GM23338 (cell line): ENCODE measurements at places on chromosomes 16 and 17. TPM values are rescaled to one million over a fixed set of nuclear protein-coding genes. Genes with fewer than 3 reads are reported as not detected.

GRCh38 chr17:35374766-35375344 lies 1.4 kb upstream of the SLFN11 start:
- no peak for DNase-seq

The CFAP97D1 gene
- 0.07 and 0.12 TPM in 2 replicates for total RNA-seq

- DNase-seq, result no peak
These were observed 541 bp upstream of the RBBP6 start for GRCh38 chr16:24538756-24539294.

GRCh38 chr16:79151-80054 lies 1.4 kb downstream of the MPG start:
- DNase-seq, result no peak

The GINS2 gene
- total RNA-seq, result 35.0 and 40.5 TPM in 2 replicates

- DNase-seq, result no peak
These were observed 245.9 kb downstream of the XYLT1 start for GRCh38 chr16:17224879-17225281.

The ABCC12 gene
- total RNA-seq, result not detected in 2 replicates

DNA sequence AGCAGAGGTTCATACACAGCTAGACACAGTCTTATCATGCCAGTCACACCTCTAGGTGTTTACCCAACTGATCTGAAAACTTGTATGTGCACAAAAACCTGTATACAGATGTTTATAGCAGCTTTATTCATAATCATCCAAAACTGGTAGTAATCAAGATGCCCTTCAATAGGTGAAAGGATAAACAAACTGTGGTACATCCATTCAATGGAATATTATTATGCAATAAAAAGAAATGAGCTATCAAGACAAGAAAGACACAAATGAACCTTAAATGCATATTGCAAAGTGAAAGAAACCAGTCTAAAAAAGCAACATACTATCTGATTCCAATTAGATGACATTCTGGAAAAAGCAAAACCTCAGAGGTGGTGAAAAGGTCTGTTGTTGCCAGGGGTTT lies 47.6 kb upstream of the CNEP1R1 start:
- no peak for DNase-seq

- DNase-seq, result peak; percentile 48
These were observed 855 bp upstream of the MEOX1 start for GRCh38 chr17:43662413-43663141.

DNA sequence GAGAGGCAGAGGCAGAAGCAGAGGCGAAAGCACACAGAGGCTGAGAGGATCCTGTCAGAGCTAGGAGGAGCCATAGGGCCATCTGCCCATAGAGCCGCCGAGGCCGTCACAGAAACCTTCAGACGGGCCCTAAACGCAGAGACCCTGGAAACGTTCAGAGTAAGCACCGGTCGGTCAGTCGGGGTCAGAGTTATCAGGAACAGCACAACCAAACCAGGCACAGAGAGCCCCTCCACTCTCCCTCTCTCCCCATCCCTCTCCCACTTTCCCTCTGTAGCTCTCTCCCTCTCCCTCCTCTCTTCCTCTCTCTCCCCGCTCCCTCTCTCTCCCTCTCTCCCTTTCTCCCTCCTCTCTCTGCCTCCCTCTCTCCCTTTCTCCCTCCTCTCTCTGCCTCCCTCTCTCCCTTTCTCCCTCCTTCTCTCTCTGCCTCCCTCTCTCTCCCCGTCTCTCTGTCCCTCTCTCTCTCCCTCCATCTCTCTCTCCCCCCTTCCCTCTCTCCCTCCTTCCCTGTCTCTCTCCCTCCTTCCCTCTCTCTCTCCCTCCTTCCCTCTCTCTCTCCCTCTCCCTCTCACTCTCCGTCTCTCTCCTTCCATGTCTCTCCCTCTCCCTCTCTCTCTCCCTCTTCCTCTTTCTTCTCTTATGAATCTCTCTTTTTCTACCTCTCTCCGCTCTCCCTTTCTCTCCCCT lies 138.9 kb downstream of the C16orf95 start:
- DNase-seq, result peak; percentile 35

GRCh38 chr17:10803830-10804475 lies at the start of gene TMEM238L:
Gene TMEM238L (minus strand): TSS chr17:10804099. CDS start chr17:10803963, 136 bp downstream.
- no peak for DNase-seq

The SPDYE4 gene
- total RNA-seq, result not detected in 2 replicates

GRCh38 chr16:47734987-47735594 lies 274.0 kb downstream of the PHKB start:
- DNase-seq, result no peak

DNA sequence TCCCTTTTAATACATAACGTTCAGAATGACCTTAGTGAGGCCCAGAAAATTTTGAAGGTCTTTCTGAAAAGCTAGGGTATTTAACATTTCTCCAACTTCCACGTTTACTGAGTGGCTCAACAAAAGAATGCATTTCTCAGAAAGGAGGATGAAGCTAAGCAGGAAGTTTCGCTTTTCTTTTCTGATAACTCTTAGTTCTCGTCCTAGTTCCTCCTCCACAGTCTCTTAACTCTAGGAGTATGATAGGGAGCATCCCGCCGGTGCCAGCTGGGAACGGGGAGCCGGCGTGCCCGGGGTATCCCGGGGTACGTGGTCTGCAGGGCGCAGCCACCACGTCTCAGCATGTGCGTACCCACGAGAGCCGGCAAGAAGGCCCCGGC lies 363 bp downstream of the KARS1 start:
- no peak for DNase-seq

DNA sequence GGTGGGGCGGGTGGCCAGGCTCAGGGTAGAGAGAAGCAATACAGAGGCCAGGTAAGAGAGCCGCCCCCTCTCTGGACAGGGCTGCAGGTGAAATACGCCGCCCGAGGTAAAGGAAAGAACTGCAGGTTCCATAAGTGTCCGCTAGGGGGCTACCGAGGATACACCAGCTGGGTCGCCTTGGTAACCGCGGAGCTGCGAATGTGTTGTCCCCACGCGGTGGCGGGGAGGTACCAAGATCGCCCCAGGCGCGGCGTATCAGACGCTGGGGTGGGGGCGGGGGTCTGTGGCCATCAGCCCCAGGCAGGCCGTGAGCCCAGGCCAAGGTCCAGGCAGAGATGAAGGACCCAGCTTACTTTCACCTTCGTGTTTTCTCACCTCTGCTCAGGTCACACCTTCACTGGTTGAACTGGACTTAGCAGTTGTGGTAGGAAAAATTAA lies 18.4 kb upstream of the ZFP90 start:
- peak; percentile 98 for DNase-seq

GRCh38 chr16:3216263-3216640 lies 18.7 kb downstream of the ZNF200 start:
- DNase-seq, result no peak

The KRT14 gene
- total RNA-seq, result not detected in 2 replicates

DNA sequence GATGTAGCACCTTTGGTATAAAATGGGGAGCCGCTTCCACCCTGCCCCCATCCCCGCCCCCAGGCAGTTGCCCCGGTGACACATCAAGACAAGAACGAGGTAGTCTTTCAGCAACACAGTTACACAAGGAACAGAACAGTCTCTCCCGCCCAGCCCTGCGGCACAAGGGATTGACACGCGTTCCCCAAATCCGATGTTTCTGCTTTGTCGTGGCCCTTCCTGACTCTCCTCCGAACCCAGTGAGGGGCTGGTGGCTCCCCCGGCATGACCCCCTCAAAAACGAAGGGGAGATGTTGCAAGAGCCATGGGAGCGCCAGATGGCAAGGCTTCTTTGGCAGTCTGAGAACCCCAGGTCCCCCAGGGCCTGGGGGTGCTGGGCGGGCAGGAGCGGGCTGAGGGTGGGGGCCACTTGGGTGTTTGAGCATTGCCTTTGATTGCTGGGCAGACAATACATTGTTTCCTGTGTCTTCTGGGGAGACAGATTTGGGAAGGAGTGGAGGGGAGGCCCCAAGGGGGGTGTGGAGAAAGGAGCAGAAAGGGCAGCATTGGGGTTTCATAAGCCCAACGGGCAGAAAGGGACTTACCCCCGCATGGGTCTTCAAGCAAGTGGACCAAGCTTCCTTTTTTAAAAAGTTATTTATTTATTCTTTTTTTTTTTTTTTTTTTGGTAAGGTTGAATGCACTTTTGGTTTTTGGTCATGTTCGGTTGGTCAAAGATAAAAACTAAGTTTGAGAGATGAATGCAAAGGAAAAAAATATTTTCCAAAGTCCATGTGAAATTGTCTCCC lies 16.6 kb downstream of the COL1A1 start:
- DNase-seq, result peak; percentile 38

The CNTD1 gene
- total RNA-seq, result not detected in 2 replicates

DNA sequence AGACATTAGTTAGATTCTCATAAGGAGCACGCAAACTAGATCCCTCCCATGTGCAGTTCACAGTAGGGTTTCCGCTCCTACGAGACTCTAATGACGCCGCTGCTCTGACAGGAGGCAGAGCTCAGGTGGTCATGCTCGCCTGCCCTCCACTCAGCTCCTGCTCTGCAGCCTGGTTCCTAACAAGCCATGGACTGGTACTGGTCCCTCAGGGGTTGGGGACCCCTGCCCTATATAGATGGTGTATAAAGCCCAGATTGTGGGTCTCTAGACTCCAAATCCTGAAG lies 52.1 kb upstream of the LYRM9 start:
- DNase-seq, result no peak

DNA sequence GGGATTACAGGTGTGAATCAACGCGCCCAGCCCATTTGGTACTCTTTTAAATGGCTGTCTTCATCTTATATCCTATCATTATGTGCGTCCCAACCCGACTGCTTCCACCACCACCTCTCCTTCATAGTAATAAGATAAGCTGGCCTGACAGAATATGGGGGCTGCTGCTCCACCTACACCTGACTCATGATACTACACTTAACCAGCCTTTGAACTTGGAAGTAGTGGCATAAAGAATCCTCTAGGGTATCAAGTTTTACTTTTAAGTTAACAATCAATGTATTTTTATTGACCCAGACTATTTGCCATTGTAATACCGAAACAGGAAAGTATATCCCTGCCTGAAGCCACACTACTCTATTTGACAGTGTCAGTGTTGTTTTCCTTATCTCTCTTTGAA lies 18.8 kb downstream of the PDZD9 start:
- DNase-seq, result no peak

- peak; percentile 85 for DNase-seq
These were observed 354 bp upstream of the ESRP2 start for GRCh38 chr16:68236137-68236825.

DNA sequence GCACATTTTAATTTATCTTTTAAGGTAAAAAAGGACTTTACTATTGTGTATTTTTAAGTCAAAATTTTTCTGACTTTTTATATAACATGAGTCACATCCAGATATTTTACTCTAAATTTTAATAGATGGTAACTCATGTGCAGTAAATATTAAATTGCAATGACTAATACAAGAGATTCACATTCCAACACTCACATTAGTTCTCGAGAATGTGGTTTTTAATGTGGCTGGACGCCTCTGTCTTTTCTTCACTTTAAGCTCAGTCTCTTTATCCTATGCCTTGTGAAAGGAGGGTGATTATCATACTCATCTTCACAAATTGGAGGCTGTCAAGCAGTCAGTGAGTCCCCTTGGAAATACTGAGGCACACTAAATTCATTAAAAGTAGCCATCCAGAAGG lies 315.6 kb downstream of the HS3ST3B1 start:
- DNase-seq, result no peak

The USP32 gene
- 124 and 129 TPM in 2 replicates for total RNA-seq

DNA sequence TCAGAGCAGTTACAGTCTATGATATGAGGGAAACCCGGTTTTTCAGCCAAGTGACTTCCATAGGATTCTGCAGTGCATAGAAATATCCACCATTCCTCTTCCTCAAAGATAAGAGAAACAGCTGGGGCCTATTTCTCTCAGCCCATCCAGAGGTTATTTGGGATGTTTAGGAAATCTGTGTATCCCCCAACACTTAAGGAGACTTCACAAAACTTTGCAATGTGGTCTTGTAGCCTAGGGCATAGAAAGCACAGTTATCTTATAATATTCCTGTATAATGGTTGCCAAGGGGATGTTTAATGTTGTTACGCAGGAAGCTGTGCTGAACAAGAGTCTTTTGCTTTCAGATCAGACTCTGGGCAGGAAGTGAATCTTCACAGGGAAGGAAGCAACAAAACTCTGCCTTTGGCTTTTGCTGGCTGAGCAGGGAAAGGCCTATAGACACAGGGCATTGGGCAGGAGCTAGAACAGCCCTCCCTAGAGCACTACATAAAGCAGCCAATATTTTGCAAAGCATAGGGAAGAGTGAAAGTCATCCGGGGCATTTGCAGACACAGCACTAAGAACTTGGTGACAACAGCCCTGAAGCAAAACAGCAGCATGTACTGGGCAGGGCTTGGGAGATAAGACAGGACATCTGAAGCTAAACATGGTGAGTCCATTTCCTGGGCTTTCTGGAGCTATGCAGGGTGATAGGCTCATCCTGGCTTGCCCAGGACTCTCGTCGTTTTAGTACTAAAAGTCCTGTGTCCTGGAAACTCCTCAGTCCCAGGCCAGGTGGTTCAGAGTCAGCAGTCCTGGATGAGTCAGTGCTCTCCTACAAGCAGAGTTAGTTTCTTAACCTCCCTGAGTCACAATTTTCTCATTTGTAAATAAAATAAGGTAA lies 18.7 kb upstream of the BEAN1 start:
- peak; percentile 20 for DNase-seq

The COG1 gene
- 11.9 and 15.0 TPM in 2 replicates for total RNA-seq

DNA sequence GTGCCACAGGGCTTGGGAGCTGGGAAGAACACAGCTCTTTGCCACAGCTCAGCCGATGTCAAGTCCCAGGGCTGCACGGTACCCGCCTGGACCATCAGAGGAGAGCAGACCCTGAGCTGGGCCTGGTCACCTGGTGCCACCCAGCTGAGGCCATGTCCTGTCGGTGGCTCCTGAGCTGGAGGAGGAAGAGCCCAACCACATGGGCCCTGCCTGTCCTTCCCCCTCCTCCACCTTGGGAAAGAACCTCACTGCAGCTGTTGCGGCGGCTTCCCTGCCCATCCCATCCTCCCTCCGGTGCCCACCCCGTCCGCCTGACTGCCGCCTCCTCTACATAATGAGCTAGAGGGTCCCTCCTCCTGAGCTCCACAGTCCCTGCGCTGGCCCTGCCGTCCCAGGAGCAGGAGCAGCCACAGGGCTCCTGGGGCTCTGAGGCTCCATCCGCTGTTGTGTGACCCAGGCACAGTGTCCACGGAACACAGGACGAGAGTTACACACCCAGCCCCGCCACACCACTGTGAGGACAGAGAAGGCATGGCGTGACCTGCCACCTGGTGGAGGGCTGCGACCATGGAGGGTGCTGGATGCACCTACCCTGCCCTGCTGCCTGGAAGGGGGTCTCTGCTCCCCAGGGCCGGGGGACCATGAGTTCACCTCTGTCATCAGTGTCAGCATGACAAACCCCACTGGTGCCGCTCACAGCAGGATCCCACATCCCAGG lies 21.4 kb upstream of the CHMP6 start:
- no peak for DNase-seq

DNA sequence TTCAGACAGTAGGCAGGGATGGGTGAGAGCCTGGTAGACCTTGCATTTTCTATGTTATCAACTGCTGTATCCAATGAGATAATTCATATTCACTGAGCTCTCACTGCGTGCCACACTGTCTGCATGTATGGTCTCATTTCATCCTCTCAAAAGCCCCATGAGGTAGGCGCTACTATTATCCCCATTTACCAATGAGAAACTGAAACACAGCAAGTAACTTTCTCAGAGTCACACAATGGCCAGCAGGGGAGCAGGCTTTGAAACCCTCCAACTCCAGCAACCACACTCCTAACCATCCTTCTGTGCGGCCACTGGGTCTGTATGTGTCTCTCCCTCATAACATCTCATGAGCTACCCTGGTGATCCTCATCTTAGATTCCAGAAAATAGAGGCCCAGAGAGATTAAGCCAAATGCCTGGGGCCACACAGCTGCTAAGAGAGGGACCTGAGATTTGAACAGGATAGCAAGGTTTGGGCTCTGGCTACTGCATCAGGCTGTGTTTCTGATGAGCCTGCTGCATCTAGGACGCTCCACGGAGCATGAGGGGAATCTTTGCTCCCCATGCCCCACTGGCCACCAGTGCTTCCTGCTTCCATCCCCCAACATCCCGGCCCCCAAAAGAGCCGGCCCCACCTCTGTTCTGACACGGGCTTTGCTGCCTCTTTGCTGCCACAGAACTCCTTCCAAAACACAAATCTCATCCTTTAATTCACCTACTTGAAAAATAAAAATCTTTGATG lies 3.2 kb downstream of the CCR7 start:
- no peak for DNase-seq
